ENCODE measurements at places on chromosomes 11 and 22. TPM values are rescaled to one million over a fixed set of nuclear protein-coding genes. Genes with fewer than 3 reads are reported as not detected.

KDM4D gene
- 1.2 TPM for total RNA-seq

ZNF70 gene
- 9.0 TPM for total RNA-seq

GRCh38 chr11:122100756-122101080, 15.3 kb downstream of the BLID start:
- DNase-seq: peak; percentile 56

GRCh38 chr22:29251981-29252911, 15.5 kb downstream of the RHBDD3 start:
- DNase-seq: no peak

GRCh38 chr11:85844439-85845123, 10.6 kb upstream of the CCDC83 start:
- no peak for DNase-seq
